ENCODE measurements at places on chromosomes 7 and 10.

DNA sequence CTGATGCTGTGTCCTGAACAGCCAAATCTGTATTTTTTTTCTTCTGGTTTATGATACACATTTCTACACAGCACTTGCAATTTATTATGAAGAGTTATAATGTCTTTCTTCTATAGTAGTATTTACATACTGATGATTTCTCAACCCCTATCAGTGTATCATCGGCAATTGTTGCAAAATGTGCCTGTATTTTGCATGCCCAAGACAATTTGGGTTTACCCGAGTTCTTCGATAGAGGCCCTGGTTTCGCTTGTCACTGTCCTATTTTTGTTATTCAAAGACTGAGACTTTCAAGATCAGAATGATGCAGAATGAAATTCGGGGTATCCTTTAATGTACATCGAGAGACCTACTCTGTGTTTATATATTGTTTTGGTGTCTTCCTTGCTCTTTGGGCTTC, 184.5 kb upstream of the PRSS58 start:
- no peak for DNase-seq

GRCh38 chr7:83640240-83640639, 8.7 kb downstream of the SEMA3E start:
- no peak for DNase-seq

GRCh38 chr10:83432261-83433045, 706.9 kb upstream of the GHITM start:
- DNase-seq, result no peak

DNA sequence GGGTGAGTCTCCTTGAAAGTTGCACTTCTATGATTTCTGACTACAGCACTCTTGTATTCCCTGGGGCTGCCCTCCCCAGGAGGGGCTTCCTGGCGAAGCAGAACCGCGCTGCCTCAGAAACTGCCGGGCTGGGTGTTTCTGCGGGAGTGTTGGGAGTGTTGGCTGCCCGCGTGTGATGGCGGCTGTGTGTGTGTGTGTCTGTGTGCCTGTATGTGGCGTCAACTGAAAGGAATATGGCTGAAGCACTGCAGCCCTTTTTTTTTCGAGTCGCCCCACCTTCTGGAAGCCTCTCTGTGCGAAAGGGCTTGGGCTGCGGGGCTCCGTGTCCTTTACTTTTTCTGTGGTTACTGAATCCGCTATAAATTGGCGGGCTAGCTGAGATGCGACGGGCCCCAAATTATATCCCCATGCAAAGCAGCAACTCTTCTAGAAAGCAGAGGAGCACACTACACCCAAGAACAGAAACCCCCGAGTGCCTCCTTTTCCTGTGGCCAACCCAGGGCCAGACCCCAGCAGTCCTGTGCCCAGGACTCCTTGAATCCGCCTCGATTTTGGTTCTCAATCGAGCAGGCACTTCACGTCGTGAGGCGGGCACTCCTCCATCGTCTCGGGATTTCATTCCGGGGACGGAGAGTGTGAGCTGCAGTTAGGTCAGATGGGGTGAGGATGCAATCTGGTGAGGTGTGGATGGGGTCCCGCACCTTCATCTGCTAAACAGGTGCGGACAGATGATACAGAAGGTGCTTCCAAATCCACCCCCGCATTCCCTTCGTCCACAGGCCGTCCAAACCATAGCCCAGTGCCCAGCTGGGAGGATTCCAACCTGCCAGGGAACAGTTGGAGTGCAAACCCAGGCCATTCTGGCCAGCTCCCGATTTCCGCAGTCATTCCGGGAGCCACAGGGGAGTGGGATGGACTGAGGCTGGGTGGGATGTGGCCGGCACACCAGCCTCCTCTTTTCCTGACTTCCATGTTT, 22.5 kb upstream of the ZNF273 start:
- no peak for DNase-seq

DNA sequence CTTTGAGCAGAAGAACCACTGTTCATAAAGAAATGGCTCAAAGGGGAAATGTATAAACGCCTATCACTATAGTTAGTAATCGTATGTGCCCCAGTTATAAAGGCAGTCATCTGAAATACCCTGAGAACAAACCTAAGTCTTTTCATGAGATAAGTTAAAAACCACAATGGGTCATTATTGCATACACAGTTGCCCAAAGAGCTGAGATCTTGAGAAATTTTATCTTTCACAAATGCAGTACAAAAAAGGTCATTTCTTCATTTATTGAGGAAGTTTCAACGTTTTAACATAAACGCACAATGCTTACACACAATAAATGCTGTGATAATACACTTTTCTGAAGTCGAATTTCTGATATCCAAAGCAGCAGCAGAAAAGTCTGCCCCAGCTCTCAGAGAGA, 114.4 kb downstream of the MICU1 start:
- DNase-seq, result no peak

DNA sequence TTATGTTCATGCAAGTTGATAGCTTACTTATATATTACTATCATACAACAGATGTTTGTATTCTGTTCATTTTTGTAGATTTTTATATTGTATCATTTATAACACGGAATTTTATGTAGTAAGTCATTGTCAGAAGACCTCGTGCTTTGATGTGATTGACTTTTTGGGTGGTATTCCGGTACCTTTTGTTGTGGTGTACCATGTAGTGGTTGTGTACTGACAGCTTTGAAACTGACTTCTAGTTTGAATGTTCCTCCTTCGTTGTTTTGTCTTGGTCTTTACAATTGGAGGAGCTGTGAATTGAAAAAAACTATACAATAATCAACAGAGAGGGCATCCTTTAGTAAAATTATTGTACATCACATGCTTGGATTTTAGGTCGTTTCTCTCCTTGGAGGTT, 61.5 kb downstream of the WAC start:
- no peak for DNase-seq
